Stimulated activated CD8-positive, alpha-beta memory T cell treated with anti-CD3 and anti-CD28 coated beads, Interleukin-4, amount 100 ng/mL, for 1 hour (primary cell): ENCODE measurements at places on chromosomes 2 and 18.

DNA sequence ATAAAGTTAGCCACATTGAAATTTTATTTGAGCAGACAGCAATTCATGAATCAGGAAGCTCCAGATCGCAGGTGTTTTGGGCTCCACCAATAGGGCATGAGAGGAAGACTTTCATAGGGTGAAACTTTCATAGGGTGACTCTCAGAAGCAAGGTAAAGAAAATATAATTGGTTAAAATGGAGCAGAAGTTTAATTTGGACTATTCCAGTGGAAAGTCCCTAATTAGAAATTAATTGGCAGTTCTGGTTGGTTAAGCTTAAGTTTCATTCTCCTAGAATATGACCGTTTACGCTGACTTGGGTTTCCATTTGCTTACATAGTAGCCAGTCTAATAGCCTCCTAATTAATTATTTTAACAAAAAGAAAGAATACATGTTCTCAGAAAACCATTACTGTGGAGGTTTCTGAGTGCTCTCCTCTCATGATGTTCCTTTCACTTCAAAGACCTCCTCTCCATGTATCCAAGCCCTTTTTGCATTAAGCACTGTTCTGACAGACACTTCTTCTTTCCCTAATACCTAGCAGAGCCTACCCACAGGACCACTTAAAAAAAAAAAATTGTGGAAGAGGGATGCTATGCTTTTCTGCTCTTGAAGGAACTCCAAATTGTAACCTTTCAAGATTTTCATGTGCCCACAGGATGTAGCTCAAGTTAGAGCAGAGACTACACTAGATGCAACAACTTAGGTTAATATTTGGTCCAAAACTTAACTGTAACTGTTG is 99.1 kb downstream of the MREG start:
- DNase-seq = no peak

DNA sequence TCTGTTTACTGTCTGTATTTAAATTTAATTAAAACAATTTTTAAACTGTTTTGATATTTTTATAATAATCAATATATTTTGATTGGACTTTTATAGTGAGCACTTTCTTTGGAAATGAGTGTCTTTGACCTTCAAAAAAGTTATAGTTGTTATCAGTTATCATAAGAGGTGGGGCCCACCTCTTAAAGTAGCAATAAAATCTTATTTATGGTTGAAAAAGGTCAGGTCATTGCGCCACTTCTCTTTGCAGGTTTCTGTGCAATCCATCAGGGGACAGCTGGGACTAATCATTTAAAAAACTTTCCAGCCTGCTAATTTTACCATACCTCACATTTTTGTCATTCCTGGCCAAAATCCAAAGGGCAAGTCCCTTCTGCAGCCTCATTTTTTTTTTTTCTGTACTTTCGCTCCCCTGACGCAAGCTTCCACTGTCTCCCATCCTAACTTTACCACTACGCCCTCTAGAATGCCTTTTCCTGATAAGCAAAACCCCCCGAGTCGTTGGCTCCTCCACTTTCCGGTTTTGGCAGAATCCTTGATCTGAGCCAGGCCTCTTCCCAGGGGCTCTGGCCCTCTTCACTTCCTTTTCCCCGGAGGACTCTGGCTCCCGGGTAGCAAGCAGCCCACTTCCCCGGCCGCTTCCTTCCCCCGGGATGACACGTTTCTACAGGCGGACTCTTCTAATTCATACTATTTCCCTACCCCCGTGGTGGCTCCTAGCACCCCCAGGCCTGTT is 1.1 kb upstream of the SEH1L start:
- no peak for DNase-seq

DNA sequence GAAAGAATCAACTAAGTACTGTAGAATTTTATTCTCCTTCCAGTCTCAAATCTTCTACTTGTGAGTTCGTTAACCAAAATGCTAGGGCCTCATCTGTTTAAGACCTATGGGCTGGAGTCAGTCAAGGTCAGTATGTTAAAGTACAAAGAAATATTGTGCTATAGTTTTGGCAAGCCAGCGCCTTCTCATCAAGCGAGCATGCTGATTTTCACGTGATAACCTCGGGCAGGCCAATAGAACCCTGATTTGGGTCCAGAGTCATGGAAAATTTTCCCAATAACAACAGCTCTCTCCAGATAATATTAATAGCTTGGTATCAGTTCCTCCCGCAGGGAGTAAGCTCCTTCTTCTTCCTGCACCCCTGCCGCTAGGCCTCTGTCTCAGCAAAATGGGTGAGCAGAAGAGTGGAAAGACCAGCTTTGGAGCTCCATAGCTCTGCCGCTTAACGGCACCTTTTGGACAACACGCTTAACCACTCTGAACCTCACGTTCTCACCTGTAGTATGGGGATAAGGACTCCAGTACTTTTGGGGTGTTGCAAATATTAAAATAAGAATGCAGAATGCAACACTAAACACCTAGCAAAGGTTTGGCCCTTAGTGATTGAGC is 11.7 kb downstream of the CABLES1 start:
- DNase-seq = no peak

GRCh38 chr2:88085099-88085498 is 17.5 kb downstream of the SMYD1 start:
- no peak for DNase-seq

GRCh38 chr2:72949642-72950041 is 32.3 kb downstream of the EMX1 start:
- DNase-seq = no peak

- no peak for DNase-seq
These were observed 24.9 kb downstream of the HADHB start for GRCh38 chr2:26269571-26270158.

GRCh38 chr2:175745911-175746310 is 256.2 kb downstream of the LNPK start:
- no peak for DNase-seq

DNA sequence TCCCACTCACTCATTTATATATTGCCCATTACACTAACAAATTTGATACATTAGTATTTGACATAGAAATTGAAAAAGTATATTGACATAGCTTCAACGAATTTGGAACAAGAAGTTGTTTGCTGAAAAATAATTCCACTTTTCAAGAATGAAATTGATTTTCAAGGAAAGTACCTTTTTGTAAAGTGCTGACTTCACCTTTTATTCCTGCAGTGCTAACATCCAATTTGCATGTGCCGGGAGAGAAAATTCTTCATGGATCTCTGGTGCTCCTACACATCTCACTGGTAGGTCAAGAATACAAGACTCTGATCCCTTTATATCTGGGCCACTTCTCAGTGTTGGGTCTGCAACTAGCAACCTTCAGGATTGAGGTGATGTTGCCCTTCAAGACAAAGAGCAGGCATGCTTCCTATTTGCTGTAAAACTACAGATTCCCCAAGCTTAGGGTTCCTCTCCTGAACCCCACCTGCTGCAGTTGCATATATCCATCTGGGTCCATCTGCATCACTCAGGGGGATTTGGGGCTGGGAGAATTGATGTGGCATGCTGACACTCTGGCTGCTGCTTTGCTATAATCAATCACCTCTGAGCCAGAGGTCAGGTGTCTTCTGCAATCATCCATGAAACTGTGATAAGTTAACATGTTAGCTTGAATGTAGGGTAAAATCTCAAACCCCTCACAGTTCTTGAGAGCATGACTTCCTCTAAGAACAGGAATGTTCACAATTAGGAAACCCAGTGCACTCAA is 108.4 kb upstream of the TTN start:
- no peak for DNase-seq
